ENCODE measurements at places on chromosomes 6 and 20.

- no peak for DNase-seq
Measured at GRCh38 chr6:116055513-116055912, 5.2 kb downstream of the FRK start.

GRCh38 chr20:56350842-56351241 lies 7.9 kb upstream of the FAM210B start:
- DNase-seq: no peak

- no peak for DNase-seq
Measured at GRCh38 chr6:1591926-1592325, 17.8 kb upstream of the FOXC1 start.

GRCh38 chr6:46828939-46829338 lies 35.8 kb downstream of the MEP1A start:
- DNase-seq: no peak

DNA sequence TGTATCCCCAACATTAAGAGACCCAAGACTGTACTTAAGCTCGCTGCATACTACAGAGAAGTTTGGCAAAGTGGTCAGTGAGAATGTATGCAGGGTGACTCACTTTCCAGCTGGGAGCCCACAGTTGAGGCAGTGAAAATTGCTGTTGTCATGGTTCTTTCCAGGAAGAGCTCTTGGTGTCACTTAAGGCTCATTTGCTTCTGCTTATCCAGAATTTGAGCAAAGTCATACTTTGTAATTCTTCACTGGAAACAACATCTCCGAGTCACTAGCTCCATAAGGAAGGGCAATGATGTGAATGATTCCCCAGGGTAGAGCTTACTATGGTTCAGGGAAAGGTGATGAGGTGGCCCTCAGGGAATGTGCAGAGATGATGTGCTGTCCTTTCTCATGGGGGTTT lies 65.4 kb upstream of the FBXL4 start:
- no peak for DNase-seq

- DNase-seq: no peak
Measured at GRCh38 chr6:27531772-27532459, 59.0 kb upstream of the ZNF184 start.

DNA sequence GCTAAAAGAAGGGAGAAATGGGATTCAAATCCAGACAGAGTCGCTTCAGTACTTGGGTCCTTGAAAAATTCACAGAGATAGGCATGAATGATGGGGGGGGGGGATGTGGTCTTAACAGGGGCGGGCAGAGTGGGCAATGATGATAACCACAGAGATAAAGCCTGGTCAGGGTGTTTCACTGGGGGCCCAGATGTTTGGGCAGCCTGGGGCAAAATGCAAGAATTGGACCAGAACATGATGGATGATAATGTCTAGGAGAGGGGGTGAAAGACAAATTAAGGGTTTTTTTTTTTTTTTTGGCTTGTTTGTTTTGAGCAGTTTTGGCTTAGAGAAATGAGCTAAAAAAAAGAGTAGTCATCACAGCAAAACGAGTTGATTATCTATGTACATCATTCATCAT lies 57.4 kb downstream of the LAMP5 start:
- no peak for DNase-seq

DNA sequence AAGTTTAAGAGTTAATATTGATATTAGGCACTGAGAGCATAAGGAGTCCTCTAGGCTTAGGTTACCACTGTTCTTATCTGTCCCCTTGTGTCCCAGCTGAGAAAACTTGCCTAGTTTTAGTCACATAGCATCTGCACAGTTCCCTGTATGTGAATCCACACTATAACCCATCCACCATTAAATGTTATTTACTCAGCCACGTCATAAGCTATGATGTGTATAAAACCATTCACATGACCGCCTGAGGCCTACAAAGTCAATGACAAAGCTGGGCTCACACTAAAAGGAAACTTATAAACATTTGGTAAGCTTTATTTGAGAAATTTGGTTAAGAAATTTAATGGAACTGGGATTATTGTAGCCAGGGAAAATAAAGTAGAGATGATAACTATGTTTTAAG lies 59.2 kb upstream of the TFAP2D start:
- DNase-seq: no peak

GRCh38 chr6:84123186-84123585 lies 89.6 kb downstream of the MRAP2 start:
- no peak for DNase-seq

GRCh38 chr6:83459663-83460062 lies 28.8 kb upstream of the ME1 start:
- no peak for DNase-seq

GRCh38 chr6:130847001-130847910 lies 20.1 kb downstream of the SMLR1 start:
- DNase-seq: no peak

GRCh38 chr20:4815628-4816027 lies 93.9 kb downstream of the PRND start:
- DNase-seq: no peak

DNA sequence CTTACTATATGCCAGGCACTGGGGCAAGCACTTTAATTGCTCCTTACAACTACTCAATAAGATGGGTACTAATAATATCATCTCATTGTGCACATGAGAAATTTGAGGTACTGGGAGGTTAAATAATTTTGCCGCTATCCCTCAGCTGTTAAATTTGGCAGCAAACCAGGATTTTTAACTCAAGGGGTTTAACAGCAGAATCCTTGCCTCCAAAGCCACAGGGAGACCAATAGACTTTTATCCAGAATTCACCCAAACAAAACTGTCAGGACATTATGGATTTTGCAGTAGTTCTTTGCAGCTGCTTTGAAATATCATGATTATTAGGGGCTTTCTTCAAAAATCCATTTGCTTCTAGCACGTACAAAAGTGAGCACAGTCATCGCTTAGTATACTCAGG lies 136.2 kb downstream of the RPS12 start:
- DNase-seq: no peak

DNA sequence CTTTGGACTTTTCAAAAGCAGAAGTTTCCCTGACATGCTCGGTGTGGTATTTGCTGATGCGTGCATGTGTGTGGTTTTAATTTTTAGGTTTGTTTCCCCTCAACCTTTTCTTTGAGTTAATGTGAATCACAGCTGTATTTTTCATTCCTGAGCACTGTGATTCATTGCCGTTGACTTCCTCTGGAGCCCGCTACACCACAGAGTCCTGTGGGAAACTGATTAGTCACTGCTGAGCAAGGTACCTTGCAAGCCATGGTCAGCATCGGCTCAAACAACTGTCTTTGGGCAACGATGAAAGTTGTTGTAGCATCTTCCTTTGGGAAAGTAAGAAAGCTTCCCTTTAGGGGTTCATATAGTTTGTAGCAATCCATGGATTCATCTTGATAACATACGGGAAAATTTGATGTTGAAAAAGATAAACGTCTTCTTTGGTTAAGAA lies 57.5 kb downstream of the RIN2 start:
- no peak for DNase-seq

DNA sequence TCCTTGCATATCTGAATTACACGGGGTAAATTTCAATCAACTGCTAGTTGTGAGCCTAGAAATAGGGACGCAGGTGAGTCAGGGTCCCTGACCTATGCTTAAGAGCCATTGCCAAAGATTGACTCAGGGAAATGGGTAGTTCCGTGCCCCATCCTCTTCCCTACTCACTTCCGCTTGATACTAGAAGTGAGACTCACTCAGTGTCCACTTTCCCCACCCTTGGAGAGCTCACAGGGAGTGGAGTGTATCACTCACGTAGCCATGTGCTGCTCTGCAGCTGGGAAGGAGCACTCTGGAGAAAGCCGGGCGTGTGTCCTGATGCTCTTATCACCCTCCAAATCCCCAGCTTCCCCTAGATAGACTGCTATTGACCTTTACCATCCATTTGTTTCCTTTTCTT lies 543 bp upstream of the MUC22 start:
- no peak for DNase-seq

DNA sequence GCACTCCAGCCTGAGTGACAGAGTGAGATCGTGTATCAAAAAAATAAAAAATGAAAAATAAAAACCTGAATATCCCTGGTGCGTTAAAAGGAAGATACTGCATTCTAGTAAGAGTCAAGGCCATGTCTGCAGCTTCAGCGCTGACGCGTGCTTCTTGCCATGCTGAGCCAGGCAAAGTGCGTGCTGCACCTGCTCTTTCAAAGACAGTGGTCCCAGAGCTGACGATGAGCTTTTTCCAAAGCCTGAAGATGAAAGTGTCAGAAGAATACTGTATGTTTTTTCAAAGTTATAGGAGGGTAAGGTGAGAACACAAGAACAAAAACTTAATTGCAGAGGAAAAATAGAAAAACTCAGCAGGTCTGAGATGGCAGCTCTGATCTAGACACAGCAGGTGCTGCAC lies 115.1 kb downstream of the RNASET2 start:
- DNase-seq: no peak

DNA sequence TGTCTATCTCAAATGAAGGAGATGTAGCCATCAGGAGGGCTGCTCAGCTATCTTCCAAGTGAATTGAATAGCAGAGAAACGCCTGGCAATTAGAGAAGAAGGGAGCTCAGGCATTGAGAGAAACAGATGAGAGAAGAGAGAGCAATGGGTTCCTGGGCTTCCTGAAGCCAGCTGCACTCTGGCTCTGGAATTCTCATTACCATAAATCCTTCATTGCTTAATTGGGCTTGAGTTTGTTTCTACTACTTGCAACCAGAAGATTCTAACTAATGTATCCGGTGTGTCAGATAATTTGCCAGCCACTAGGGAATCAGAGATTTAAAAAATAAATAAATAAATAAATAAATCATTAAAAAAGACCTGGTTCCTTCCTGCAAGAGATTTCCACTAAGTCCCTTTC lies 25.0 kb upstream of the CDKAL1 start:
- DNase-seq: no peak

DNA sequence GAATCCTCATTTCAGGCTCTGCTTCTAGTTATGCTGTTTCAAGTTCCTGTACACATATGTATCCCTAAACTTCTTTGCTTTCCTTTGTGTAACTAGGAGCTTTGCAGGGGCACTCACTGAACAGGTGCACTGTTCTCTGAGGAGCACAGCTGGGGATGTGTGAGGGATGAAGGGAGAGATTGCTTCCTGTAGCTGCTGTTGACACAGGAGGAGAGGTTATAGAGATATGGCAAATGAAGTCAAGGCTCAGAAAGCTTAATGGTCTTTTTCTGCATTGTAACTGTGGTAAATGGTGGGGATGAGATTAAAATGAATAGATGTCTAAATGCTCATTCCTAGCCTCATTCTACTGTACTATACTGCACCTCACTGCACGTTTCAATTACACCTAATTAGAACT lies 454.3 kb downstream of the BTBD3 start:
- no peak for DNase-seq

GRCh38 chr6:15793826-15794225 lies 131.0 kb upstream of the DTNBP1 start:
- no peak for DNase-seq

DNA sequence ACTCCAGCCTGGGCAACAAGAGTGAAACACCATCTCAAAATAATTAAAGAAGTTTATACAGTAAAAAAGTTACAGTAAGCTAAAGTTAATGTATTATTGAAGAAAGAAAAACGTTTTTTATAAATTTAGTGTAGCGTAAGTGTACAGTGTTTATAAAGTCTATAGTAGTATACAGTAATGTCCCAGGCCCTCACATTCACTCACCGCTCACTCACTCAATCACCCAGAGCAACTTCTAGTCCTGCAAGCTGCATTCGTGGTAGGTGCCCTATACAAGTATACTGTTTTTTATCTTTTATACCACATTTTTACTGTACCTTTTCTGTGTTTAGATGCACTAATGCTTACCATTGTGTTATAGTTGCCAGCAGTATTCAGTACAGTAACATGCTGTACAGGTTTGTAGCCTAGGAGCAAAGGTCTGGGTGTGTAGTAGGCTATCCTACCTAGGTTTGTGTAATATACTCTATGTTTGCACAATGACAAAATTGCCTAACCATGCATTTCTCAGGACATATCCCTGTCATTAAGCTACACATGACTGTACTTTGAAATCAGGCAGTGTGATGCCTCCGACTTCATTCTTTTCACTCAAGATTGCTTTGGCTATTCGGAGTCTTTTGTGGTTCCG lies 16.7 kb downstream of the MGME1 start:
- no peak for DNase-seq

- DNase-seq: no peak
Measured at GRCh38 chr20:18694071-18694470, 106.2 kb downstream of the DTD1 start.

DNA sequence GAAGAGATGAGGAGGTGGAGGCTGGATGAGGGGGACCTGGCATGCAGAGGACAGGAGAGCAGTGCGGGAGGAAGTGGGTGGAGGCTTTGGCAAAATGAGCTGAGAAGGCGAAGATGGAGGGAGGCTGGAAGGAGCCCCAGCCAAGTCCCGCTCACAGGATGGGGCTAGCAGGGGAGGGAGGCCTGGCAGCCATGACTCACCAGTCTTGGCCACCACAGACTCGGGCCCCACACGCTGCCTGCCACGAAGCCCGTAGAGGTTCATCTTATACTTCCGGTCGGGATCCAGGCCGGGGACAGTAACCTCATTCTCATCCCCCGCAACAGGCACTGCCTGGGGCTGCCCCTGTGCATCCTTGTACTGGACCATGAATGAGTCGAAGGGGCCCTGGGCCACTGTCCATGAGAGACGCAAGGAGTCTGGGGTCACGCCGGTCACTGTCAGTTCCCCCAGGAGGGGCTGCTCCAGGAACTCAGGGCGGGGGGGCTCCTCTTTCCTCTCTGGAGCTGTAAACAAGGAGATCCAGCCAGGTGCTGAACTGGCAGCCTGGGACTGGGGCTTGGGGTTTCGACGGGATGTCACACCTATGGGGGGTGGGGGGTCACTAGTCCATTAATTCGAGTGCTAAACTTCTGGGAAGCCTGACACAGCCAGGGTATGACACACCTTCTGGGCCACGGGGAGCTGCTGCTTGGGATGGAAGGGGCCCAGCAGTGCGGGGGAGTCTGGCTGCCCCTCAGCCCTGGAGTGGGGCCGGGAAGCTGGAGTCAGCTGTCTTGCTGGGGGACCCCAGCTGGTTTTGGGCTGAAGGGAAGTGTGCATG lies 27.8 kb downstream of the TNXB start:
- no peak for DNase-seq

DNA sequence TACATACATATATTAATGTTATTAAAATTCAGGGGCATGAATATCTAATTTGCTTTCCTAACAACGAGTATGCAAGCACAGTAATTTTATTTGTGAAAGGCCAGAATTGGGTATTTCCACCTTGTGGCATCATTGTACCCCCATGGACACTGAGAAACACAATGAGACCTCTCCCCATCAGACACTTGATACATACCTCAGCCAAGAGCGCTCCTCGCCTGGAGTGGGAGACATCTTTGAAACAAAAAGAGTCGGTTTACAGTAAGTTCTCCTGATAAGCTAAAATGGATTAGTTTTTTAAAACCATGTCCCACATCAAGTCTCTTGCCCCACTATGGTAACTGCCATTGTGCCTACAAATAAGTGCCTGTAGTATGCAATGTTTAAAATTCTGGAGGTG lies 2.1 kb downstream of the CNR1 start:
- DNase-seq: no peak

- DNase-seq: no peak
Measured at GRCh38 chr20:62841705-62842212, 19.9 kb downstream of the TCFL5 start.

All from stimulated activated CD8-positive, alpha-beta memory T cell treated with anti-CD3 and anti-CD28 coated beads, Interleukin-4, amount 100 ng/mL, for 4 hours (primary cell).